Glutamatergic neuron (in vitro differentiated cells): ENCODE measurements at places on chromosomes 12 and 14.

DNA sequence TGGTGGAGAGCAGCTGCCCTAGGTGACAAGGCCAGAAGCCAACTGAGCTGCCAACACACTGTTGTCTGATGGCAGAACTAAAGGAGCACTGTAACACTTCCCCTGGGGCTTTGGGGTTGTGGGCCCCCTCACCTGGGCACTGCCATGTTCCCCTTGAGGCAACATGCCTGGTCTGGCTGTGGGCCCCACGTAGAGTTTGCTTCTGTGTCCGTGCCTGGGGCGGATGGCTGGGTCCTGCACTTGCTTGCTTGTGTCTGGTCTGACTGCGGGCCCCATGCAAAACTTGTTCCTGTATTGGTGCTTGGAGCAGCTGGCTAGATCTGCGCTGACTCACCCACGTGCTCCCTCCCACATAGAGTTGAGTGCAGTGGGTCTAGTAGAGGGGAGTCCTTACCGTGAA lies 78.4 kb downstream of the MNAT1 start:
- no peak for DNase-seq
- peaks cover 6% of the 10 kb centered on the region for H3K36me3 ChIP-seq
- peaks cover 4% of the 10 kb centered on the region for H3K27me3 ChIP-seq
- no peaks in the 10 kb centered on the region for H3K4me1 ChIP-seq

GRCh38 chr12:57142121-57142520 lies 5.3 kb downstream of the LRP1-AS start:
- H3K4me1 ChIP-seq = peaks cover 18% of the 10 kb centered on the region
- no peak for DNase-seq
- peaks cover 5% of the 10 kb centered on the region for H3K36me3 ChIP-seq
- H3K27me3 ChIP-seq = peaks cover 4% of the 10 kb centered on the region

DNA sequence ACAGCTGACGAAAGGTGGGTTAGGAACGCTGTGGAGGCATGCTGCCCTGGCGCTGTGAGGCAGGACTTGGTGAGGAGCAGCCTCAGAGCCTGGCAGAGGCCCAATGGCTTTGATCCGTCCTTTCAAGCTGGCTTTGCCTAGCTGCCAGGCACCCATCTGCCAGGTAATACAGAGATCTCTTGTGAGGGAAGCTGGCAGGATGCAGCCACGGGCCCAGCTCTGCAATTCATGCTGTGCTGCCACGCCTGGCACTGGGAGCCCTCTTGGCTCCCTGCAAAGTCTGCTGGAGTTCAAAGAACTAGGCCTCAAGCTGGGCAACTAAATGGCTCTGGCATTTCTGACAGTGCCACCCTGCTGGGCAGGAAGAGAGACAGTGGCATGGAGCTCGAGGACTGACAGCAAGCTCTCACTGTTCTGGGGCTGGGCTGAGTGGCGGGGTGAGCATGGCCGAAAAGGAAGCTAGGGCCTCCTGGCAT lies 18.7 kb downstream of the IQSEC3 start:
- H3K36me3 ChIP-seq = peaks cover 9% of the 10 kb centered on the region
- H3K4me3 ChIP-seq = no peak overlapping the region

- no peaks in the 10 kb centered on the region for H3K27me3 ChIP-seq
- peaks cover 6% of the 10 kb centered on the region for H3K36me3 ChIP-seq
- no peak overlapping the region for H3K27ac ChIP-seq
Observed at GRCh38 chr14:42428996-42429395, 822.3 kb downstream of the LRFN5 start.

- H3K4me1 ChIP-seq = peaks cover 15% of the 10 kb centered on the region
- H3K27me3 ChIP-seq = peaks cover 7% of the 10 kb centered on the region
- no peak overlapping the region for H3K27ac ChIP-seq
- H3K36me3 ChIP-seq = no peaks in the 10 kb centered on the region
- no peak overlapping the region for H3K4me3 ChIP-seq
Observed at GRCh38 chr14:68819260-68819691, 26.4 kb upstream of the ZFP36L1 start.

- no peak overlapping the region for H3K27ac ChIP-seq
- peaks cover 14% of the 10 kb centered on the region for H3K27me3 ChIP-seq
- peak overlapping the region; percentile 98 for H3K4me3 ChIP-seq
- peaks cover 7% of the 10 kb centered on the region for H3K36me3 ChIP-seq
- DNase-seq = peak; percentile 28
Observed at GRCh38 chr14:53955671-53956426, 776 bp downstream of the BMP4 start.

- H3K4me3 ChIP-seq = no peak overlapping the region
- H3K27ac ChIP-seq = no peak overlapping the region
- H3K4me1 ChIP-seq = peaks cover 26% of the 10 kb centered on the region
- H3K36me3 ChIP-seq = no peaks in the 10 kb centered on the region
- peaks cover 5% of the 10 kb centered on the region for H3K27me3 ChIP-seq
Observed at GRCh38 chr12:19215115-19215514, 85.6 kb downstream of the PLEKHA5 start.

GRCh38 chr12:40313928-40314327 lies 89.1 kb downstream of the LRRK2 start:
- no peaks in the 10 kb centered on the region for H3K36me3 ChIP-seq
- no peak overlapping the region for H3K4me3 ChIP-seq
- no peak overlapping the region for H3K27ac ChIP-seq
- H3K27me3 ChIP-seq = peaks cover 2% of the 10 kb centered on the region

- no peak overlapping the region for H3K4me3 ChIP-seq
- DNase-seq = no peak
- H3K27ac ChIP-seq = no peak overlapping the region
- no peaks in the 10 kb centered on the region for H3K4me1 ChIP-seq
- H3K36me3 ChIP-seq = no peaks in the 10 kb centered on the region
Observed at GRCh38 chr12:13973996-13974395, 7.4 kb downstream of the GRIN2B start.

- no peak overlapping the region for H3K27ac ChIP-seq
- no peaks in the 10 kb centered on the region for H3K36me3 ChIP-seq
- peaks cover 8% of the 10 kb centered on the region for H3K4me1 ChIP-seq
- H3K27me3 ChIP-seq = no peaks in the 10 kb centered on the region
Observed at GRCh38 chr12:100752841-100753240, 41.7 kb upstream of the ANO4 start.

DNA sequence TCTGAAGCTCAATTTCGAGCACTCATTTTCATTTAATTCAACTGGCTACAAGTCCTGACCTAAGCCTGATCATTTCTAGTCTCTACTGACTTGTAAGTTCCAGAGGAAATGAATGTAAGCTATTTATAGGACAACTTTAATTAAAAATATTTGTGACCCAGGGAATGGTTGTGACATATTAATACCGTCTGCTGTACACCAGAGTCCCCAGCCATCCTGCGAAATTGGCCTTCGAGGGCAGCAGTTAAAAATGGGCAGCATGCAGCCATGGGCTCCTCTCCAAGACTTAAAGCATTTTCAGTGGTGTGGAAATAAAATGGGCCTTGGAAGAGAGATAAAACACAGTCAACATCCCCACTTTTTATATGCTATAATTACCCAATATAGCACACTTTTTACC lies 30.7 kb upstream of the OVCH1 start:
- no peaks in the 10 kb centered on the region for H3K36me3 ChIP-seq
- no peak for DNase-seq
- H3K4me1 ChIP-seq = no peaks in the 10 kb centered on the region
- H3K27me3 ChIP-seq = no peaks in the 10 kb centered on the region
- H3K27ac ChIP-seq = no peak overlapping the region
- H3K4me3 ChIP-seq = no peak overlapping the region

GRCh38 chr14:25411781-25412757 lies 362.1 kb upstream of the STXBP6 start:
- H3K36me3 ChIP-seq = no peaks in the 10 kb centered on the region
- H3K4me1 ChIP-seq = no peaks in the 10 kb centered on the region
- peaks cover 2% of the 10 kb centered on the region for H3K27me3 ChIP-seq

DNA sequence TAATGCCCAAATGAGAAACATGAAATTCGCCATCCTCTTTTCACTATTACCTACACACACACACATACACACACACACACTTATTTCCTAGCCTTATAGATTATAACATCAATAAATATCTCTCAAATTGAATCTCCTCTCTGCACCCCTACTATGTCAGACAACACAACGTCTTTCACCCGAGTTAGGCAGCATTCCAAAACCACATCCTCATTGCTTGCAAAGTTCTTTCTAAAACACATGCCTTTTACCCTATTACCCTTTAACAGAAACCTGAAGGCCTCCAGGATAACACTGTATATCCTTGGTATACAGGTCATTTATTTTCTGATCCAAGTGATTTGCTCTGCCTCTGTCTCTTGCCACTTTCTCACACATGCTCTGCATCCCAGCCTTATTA lies 56.3 kb downstream of the KCNH5 start:
- H3K27me3 ChIP-seq = no peaks in the 10 kb centered on the region
- H3K4me3 ChIP-seq = no peak overlapping the region
- DNase-seq = no peak
- peaks cover 3% of the 10 kb centered on the region for H3K4me1 ChIP-seq
- H3K27ac ChIP-seq = no peak overlapping the region
- H3K36me3 ChIP-seq = no peaks in the 10 kb centered on the region

- no peak overlapping the region for H3K27ac ChIP-seq
- H3K4me1 ChIP-seq = no peaks in the 10 kb centered on the region
- H3K36me3 ChIP-seq = no peaks in the 10 kb centered on the region
- H3K4me3 ChIP-seq = no peak overlapping the region
Observed at GRCh38 chr14:68269136-68269927, 449.8 kb downstream of the RAD51B start.

GRCh38 chr14:51357250-51357649 lies 117.2 kb downstream of the TMX1 start:
- no peak overlapping the region for H3K27ac ChIP-seq
- no peak for DNase-seq
- H3K4me3 ChIP-seq = no peak overlapping the region
- H3K36me3 ChIP-seq = no peaks in the 10 kb centered on the region
- no peaks in the 10 kb centered on the region for H3K4me1 ChIP-seq

- no peaks in the 10 kb centered on the region for H3K4me1 ChIP-seq
- DNase-seq = no peak
- no peak overlapping the region for H3K27ac ChIP-seq
- H3K4me3 ChIP-seq = no peak overlapping the region
Observed at GRCh38 chr12:119885549-119885948, 8.4 kb upstream of the CIT start.

DNA sequence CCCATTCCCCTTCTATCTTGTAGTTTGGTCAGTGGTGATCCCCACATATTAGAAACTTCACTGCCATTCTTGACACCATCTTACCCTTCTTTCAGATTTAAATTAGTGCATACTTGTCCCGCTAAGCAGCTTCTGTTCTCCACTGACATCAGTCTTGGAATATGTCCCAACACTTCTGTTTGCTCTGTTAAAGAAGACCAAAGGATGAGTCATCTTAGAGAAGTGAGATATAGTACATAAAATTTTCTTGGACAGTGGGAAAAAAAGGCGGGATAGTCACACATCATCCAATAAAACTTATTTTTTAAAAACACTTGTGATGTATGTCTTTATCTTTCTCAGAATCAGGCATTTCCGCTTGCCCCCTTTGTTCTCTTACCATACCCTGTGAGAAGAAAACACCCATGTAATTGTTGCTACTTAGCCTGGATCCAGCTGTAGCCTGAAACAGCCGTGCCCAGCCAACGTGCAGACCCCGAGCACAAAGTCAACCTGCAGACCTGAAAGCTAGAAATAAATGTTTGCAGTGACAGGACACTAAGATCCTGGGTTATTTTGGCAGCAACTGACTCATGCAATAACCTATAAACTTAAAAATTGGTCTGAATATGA lies 100.1 kb upstream of the PDE3A start:
- H3K4me1 ChIP-seq = peaks cover 11% of the 10 kb centered on the region
- H3K27me3 ChIP-seq = no peaks in the 10 kb centered on the region
- no peak overlapping the region for H3K27ac ChIP-seq
- H3K36me3 ChIP-seq = no peaks in the 10 kb centered on the region
- no peak overlapping the region for H3K4me3 ChIP-seq

GRCh38 chr12:77064896-77065360 lies 441 bp downstream of the E2F7 start:
- peak overlapping the region; percentile 70 for H3K27ac ChIP-seq
- DNase-seq = no peak
- H3K27me3 ChIP-seq = peaks cover 4% of the 10 kb centered on the region
- H3K36me3 ChIP-seq = no peaks in the 10 kb centered on the region
- peak overlapping the region; percentile 83 for H3K4me3 ChIP-seq

DNA sequence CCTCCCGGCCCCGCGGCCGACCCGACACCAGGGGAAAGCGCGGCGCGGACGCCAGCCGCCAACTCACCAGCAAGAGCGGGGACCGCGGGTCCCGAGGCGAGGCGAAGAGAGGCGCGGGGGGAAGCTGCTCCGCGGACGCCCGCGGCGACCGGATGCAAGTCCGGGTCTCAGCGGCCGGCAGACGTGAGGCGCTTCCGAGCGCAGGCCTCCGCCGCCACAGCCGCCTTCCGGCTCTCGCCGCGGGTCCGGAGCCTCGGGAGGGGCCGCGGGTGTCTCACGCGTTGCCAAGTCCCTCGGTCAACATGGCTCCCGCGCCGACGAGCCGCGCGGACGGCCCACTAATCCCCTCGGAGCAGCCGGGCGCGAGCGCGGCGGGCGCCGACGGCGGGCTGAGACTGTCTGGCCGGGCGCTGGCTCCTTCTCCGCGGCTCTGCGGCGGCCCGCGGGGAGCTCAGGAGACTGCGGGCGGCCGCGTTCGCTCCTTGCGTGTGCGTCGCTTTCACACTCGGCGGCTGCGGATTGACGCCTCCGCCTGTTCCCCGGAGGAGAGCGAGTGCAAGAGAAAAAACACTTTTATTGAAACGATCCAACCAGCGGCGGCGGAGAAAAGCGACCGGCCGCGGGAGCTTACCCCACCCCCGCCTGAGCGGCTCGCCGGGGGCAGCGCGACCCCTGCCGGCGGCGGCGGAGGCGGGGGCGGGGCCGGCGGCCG lies at the start of gene CDK17:
Gene CDK17 (minus strand): TSS at position 521 of the 712 bp plus-strand sequence. CDS start 65,603 bp downstream, outside the sequence.
- peak; percentile 88 for DNase-seq
- peaks cover 27% of the 10 kb centered on the region for H3K4me1 ChIP-seq
- peak within 1 kb of the TSS; percentile 98 for H3K4me3 ChIP-seq
- H3K27me3 ChIP-seq = peaks cover 2% of the 10 kb centered on the region
- H3K27ac ChIP-seq = peak within 1 kb of the TSS; percentile 97
- H3K36me3 ChIP-seq = peaks cover 4% of the 10 kb centered on the region

GRCh38 chr14:101473045-101473729 lies 88.1 kb upstream of the DIO3 start:
- no peak for DNase-seq

DNA sequence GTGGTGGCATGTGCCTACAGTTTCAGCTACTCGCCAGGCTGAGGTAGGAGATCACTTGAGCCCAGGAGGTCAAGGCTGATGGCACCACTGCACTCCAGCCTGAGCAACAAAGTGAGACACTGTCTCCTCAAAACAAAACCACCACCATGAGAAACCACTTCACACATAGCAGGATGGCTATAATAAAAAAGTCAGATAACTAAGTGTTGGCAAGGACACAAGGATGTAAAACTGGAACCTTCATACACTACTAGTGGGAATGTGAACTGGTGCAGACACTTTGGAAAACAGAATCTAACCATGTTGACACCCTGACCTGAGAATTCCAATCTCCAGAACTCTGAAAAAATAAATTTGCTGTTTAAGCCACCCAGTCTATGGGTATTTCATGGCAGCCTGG lies 67.7 kb downstream of the ACADS start:
- H3K4me3 ChIP-seq = no peak overlapping the region
- no peaks in the 10 kb centered on the region for H3K4me1 ChIP-seq
- H3K36me3 ChIP-seq = peaks cover 24% of the 10 kb centered on the region
- H3K27ac ChIP-seq = no peak overlapping the region

GRCh38 chr14:29553427-29553826 lies 374.2 kb downstream of the PRKD1 start:
- no peaks in the 10 kb centered on the region for H3K4me1 ChIP-seq
- H3K4me3 ChIP-seq = no peak overlapping the region
- DNase-seq = no peak

GRCh38 chr12:105253866-105254513 lies 18.0 kb upstream of the APPL2 start:
- no peaks in the 10 kb centered on the region for H3K27me3 ChIP-seq
- no peak overlapping the region for H3K4me3 ChIP-seq
- peaks cover 5% of the 10 kb centered on the region for H3K36me3 ChIP-seq
- no peak overlapping the region for H3K27ac ChIP-seq
- no peak for DNase-seq

GRCh38 chr14:47332939-47333338 lies 342.5 kb downstream of the MDGA2 start:
- peaks cover 2% of the 10 kb centered on the region for H3K27me3 ChIP-seq
- DNase-seq = no peak
- no peak overlapping the region for H3K27ac ChIP-seq
- no peak overlapping the region for H3K4me3 ChIP-seq
